GM23338 (cell line): ENCODE measurements at places on chromosomes 1 and 21. TPM values are rescaled to one million over a fixed set of nuclear protein-coding genes. Genes with fewer than 3 reads are reported as not detected.

DNA sequence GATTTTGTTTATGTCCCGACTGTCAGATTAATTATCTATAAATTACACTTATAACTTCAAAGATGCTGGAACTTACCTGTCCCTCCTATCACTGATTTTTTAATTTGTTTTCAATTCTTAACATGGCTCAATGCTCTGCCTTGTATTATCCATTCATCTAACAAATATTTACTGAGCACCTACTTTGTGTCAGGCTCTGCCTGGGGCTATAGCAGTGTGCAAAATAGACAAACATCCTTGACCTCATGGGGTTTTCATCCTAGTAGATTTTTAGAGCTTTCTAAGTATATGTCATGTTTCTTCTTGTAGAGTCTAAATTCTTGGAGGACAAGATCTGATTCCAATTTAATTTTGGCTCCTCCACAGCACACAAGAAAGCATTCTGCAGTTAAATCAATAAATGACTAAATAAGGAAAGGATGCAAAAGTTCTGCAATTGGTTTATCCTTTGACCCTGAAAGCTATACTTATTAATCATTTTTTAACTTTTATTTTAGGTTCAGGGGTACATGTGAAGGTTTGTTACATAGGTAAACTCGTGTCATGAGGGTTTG is 10.8 kb upstream of the SMYD2 start:
- no peak for DNase-seq
- no peak overlapping the region for H3K27ac ChIP-seq
- H3K27me3 ChIP-seq, result no peaks in the 10 kb centered on the region

Gene FDPS
- total RNA-seq, result 274 and 287 TPM in 2 replicates

DNA sequence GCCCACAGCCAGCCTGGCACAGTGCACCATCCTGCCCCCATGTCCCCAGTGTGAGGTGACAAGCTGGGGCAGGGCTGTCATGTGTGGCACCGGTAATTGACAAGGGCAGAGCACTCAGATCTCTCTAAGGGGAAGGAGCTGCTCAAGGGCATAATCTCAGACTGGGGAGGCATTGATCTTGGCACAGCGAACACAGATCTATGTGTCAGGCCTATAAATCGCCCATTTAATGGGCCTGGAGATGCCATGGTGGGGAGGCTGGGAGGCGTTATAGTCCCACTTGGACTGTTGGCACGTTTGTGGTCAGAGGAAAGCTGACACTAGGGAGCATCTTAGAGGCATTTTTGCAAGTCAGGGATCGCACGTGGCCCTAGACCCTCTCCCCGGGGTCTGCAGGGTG is 594.1 kb downstream of the PTPRU start:
- no peaks in the 10 kb centered on the region for H3K36me3 ChIP-seq
- H3K4me3 ChIP-seq, result no peak overlapping the region
- no peak overlapping the region for H3K27ac ChIP-seq
- no peaks in the 10 kb centered on the region for H3K27me3 ChIP-seq
- no peaks in the 10 kb centered on the region for H3K4me1 ChIP-seq
- no peak for DNase-seq

Gene ELF3
- 13.0 and 19.5 TPM in 2 replicates for total RNA-seq

- H3K27ac ChIP-seq, result 0 out of 2 replicates have a peak overlapping the region, but pooled peaks have one; percentile 27
- DNase-seq, result peak; percentile 91
These were observed 9.9 kb downstream of the TOR1AIP2 start for GRCh38 chr1:179867493-179868330.

- no peak for DNase-seq
- H3K36me3 ChIP-seq, result no peaks in the 10 kb centered on the region
- no peaks in the 10 kb centered on the region for H3K27me3 ChIP-seq
- H3K4me1 ChIP-seq, result no peaks in the 10 kb centered on the region
- no peak overlapping the region for H3K4me3 ChIP-seq
These were observed 6.7 kb downstream of the SLC1A7 start for GRCh38 chr1:53135735-53136114.

GRCh38 chr1:91123319-91123718 is 101.5 kb upstream of the ZNF644 start:
- H3K27ac ChIP-seq, result peak overlapping the region; percentile 95
- H3K4me1 ChIP-seq, result peaks cover 73% of the 10 kb centered on the region
- no peaks in the 10 kb centered on the region for H3K36me3 ChIP-seq
- H3K4me3 ChIP-seq, result no peak overlapping the region
- H3K27me3 ChIP-seq, result no peaks in the 10 kb centered on the region
- peak; percentile 31 for DNase-seq

DNA sequence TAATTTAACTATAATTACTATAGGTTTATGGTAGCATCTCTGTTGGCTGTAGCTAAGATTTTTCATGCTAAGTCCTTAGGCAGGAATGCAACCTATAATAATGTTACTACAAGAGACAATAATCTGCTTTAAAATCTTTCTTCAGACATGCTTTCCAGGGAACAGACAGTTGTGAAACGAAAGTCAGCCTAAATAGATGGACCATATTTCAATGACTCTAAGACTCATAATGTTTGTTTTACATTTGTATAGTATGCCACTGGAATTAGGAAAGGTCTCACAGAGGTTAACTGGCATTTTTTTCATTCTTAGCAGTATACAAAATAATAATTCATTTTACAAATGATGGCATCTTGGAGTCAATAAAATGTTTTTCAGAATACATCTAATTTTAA is 8.1 kb downstream of the RERE start:
- DNase-seq, result no peak
- no peak overlapping the region for H3K4me3 ChIP-seq
- H3K27ac ChIP-seq, result no peak overlapping the region
- peaks cover 6% of the 10 kb centered on the region for H3K4me1 ChIP-seq
- no peaks in the 10 kb centered on the region for H3K36me3 ChIP-seq

Gene HES2
- total RNA-seq, result 1.2 and 1.6 TPM in 2 replicates

GRCh38 chr1:216221260-216221700 is 202.0 kb downstream of the USH2A start:
- H3K27me3 ChIP-seq, result no peaks in the 10 kb centered on the region
- H3K4me1 ChIP-seq, result no peaks in the 10 kb centered on the region
- no peaks in the 10 kb centered on the region for H3K36me3 ChIP-seq
- no peak overlapping the region for H3K27ac ChIP-seq
